ENCODE measurements at places on chromosomes 2 and 18.

DNA sequence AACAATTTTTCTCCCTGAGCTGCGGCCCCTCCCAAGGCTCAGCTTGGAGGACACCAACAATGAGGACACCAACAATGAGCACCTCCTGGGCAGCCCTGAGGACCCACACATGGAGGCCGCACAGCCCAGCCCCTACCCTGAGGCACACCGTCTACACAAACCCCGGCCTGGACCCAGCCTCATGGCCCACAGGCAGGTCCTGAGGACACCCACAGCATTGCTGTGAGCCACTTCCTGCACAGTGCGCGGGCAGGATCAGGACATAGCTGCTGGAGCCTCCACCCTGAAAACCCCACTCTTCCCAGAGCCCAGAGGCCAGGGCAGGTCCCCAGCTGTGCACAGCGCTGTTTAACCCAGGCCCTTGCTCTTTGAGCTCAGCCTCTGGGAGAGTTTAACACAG, 194.3 kb downstream of the RTP5 start:
- no peak for DNase-seq

DNA sequence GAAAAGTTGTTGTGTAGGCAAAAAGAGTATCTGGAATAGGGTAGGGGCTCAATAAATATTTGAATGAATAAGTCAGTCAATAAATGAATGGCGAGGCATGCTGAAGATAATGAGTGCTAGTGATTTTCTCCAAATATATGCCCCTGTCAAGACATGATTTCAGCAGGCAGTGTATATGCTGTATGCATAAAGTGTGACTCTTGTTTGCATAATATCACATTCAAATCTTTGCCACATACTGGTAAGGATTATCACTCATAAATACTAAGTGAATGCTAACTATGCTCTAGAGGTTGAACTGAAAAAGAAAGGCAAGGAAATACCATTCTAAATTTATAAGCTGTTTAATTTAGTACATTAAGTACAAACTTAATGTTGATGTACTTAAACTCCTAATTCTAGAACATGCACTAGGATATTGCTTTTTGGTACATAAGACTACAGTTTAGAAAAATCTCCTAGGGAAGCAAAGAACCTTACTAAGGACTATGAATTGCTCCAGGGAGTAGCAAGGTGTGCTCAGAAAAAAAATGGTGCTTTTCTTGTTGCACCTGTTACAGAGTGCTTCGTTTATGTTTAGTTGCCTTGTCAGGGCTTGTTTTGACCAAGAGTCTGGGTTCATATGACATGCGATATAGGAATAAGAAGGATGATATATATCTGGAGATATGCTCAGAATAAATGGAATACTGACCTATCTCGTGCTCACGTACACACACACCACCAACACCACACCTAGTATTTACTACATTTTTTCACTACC, 224.0 kb upstream of the TANK start:
- DNase-seq = no peak

GRCh38 chr2:99845296-99845695, 297.1 kb downstream of the AFF3 start:
- no peak for DNase-seq

GRCh38 chr2:176334729-176335128, 65.5 kb downstream of the MTX2 start:
- no peak for DNase-seq

DNA sequence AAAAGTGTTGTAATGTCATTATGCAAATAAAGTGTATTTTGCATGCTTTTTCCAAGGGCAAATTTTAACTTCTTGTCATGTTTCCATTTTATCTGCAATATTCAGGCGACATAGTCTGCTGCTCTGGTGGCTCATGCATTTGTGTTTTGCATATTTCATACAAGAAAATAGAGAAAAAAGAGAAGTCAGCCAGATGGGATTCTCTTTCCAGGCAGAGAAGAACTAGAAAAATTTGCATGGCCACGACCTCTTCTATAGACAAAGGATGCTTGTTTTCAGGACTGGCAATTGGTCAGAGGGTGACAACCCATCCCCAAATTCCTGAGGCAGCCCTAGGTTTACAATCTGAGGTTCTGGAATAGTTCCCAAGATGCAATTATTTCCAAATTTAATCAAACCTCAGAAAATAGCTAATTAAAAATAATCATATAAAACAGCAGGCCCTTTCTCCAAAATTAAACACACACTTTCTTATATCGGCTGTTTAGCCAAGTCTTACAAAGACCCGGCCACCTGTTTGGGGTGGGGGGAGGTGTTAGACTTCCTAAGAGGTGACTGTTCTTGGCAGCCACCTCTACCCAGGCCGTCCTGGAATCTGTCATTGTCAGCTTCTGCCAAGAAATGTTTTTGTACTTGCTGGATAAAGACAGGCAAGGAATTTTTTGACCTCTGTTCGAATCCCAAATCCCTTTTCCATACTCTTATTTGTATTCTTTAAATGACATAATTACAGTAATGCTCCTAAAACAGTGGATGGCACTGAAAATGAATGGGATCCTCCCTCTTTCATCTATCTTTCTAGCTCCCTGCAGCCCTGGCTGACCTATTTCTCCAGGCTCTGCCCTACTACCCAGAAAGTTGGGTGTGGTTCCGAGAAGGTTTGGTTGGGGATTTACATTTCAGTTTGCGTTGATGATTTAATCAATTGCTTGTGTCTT, 20.8 kb upstream of the SOS1 start:
- DNase-seq = no peak

DNA sequence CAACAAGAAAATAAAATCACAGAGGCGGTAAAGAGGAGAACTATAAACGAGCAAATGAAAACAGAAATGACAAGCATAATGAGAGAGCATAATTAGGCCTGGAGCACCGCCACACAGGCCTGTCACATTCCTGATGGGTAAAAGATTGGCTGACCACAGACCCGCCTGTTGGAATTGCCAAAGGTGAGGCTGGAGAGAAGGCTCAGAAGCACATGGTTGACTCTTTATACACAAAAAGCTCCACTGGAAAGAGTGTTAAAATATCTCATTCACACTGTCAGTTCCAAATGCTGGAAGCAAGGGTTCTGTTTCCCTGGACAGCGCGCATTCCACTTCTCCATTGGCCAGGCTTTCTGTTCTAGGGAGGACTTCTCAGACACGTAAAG, 5.9 kb upstream of the LGALSL start:
- DNase-seq = no peak

DNA sequence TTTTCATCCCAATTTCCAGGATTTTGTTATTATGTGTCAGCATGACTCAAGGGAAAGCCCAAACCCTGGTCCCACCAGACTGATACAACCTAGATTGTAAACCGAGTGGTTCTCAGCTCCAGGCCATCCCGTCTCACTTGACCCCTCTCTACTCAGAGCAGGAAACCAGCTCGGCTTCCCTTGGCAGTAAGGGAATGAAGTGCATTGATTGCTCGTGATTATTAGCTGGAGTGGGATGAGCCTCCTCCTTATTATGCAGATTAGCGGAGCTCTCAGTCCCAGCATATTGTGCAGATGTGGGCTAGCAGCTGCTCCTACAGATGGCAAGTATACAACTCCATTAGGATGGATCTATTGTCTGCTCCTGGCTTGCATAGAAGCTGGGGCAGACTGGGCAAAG, 167.6 kb downstream of the LNPK start:
- no peak for DNase-seq

GRCh38 chr18:69380324-69380723, 20.4 kb upstream of the DOK6 start:
- DNase-seq = no peak

- no peak for DNase-seq
Measured at GRCh38 chr2:241874277-241874925, 4.9 kb downstream of the RTP5 start.

DNA sequence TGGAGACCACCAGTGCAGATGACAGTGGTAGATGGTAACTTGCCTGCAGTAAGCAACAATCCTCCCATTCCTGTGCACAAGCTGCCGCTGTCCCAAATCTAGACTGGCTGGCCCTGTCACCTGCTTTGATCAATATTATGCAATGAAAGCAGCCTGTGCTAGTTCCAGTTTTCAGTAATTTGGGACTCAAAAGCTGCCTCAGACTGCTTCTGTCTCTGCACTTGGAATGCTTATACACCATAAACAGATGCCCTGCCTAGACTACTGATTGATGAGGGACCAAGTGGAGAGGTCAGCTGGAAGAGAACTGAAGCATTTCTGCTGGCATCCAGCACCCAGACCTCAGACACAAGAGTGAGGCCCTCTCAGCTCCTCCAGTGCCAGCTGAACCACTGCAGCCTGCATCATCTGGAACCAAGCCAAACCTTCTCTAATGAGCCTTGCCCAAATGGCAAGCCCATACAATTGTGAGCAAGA, 24.9 kb downstream of the CCBE1 start:
- no peak for DNase-seq

GRCh38 chr2:142840436-142840835, 37.0 kb upstream of the KYNU start:
- DNase-seq = no peak

- no peak for DNase-seq
Measured at GRCh38 chr2:47513981-47514520, 111.1 kb downstream of the MSH2 start.

DNA sequence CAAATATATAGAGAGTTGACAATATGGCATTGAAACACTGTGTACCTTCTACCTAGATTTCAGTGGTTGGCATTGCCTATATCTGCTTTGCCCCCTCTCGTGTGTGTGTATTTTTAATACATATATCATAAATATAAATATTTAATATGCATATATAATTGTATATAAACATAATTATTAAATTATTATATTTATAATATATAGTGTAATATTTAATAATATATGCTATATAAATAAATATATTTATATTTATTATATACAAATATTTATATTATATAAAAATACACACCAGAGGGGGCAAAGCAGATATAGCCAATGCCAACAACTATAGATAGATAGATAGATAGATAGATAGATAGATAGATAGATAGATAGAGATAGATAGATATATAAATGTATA, 124.1 kb downstream of the KIAA1328 start:
- DNase-seq = no peak

DNA sequence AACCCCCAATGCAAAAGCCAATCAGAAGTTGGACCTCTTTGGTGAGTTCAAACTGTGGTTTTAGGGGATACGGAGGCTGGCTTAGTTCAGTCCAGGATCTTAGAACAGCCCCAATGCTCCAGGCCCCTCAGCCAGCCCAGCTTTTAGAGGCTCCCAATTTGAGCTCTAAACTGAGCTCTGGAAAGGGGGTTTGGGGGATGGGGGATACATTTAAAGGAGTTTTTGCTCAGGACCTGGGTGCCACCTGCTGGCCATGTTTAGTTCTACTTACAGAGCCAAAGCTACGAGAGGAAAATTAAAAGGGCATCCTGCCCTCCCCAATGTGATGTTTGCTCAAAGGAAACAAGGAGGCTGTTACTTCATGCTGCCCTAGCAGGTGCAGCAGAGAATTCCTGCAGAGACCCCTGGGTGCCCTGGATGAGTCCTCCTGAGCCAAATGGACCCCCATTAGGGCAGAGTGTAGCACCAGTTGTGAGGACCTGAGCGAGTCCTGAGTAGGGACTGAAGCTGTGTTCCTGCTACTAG, 15.9 kb upstream of the TMEM214 start:
- peak; percentile 78 for DNase-seq

- peak; percentile 71 for DNase-seq
Measured at GRCh38 chr2:162073888-162074631, at the start of gene DPP4. Gene DPP4, minus strand, starts transcription at chr2:162074215. Its CDS starts 234 bp downstream, at chr2:162073981.

DNA sequence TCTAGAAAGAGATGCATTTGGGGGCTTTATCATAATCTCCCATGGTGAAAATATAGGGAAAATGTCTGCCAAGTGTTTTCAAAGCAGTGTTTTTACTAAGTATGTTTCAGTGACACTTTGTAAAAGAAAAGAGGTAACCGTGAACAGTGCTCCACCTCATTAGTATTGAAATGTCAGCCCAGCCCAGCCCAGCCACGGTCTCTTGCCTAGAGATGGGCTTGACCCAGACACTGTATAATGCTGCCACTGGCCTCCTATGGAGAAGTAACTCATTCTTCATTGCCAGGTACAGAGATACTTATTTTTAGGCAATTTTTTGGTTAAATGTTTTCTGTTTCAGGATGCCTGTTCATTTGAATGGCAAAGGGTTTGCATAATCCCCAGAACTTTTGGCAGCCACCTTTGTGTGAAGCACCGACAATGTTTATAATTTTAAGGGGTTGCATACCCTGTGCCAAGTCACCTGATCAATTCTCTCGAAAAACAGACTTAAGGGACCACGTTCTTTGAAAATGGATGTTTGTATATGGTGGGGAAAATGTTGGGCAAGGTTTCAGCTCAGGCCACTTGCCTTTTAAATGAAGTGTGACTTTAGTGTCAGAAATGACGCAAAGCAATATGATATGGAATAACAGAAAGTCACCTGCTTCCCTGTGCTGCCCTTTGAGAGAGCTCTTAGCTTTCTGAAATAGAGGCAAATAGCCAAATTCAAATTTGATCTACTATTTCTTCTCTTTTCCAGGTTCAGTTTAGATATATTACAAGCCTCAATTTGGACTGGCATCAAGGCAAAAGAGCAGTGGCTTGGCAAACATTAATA, 314.5 kb upstream of the RGPD4 start:
- DNase-seq = no peak

GRCh38 chr2:239578381-239578780, 177.6 kb upstream of the HDAC4 start:
- no peak for DNase-seq

DNA sequence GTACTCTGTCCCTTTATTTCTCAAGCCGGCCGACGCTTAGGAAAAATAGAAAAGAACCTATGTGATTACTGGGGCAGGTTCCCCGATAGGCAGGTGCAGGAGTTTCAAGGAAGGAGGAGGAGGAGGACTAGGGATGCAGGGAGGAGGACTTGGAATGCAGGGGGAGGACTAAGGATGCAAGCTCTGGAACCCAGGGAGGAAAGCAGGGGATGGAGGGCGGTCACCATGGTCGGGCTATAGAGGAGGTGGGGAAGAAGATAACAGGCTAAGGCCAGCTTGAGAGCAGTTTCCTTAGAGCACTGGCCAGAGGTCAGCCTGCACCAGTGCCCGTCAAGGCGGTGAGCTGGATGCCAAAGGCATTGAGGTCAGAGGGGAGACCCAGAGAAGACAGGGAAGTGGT, 18.7 kb upstream of the B3GNT7 start:
- DNase-seq = no peak

DNA sequence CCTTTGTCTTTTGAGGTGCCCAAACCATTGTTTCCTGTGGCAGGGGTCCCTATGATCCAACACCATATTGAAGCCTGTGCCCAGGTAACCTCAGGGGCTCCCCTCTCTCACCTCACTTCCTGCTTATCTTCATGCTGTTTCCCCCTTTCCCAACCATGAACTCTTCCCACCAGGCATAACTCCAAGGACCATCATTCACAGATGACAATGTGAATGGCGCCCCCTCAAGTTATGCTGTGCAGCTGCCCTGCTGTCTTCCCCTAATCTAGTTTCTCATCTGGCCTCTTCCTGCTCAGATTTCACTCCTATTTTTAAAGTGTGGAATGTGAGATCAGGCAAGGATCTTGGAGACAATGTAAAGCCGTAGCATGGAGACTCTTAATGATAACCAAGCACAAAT, 1.4 kb downstream of the GMPPA start:
- no peak for DNase-seq

DNA sequence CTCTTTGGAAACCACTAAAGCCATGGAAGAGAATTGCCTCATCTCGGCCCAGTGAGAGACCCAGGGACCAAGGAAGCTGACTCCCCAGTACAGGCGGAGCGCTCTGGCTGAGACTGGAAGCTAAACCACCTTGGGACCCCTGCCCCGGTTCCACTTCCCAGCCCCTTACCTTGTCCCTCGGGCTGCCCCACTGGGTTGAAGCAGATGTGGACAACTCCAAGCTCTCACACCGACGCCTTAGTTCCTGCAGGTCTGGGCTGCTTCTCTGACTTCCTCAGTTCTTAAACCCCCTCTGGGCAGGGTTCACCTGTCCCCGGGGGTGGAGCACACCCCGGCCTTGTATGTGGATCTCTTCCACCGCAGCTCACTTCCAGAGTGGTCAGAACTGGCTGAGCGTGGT, 266.2 kb downstream of the PHLPP1 start:
- no peak for DNase-seq
